ENCODE measurements at places on chromosomes 6 and 20.
A peak's percentile ranks its signal among the peaks of the same experiment; 100 is the strongest.

- no peak overlapping the region for H3K4me3 ChIP-seq
- no peak for DNase-seq
- H3K27ac ChIP-seq = no peak overlapping the region
- H3K4me1 ChIP-seq = no peaks in the 10 kb centered on the region
- no peaks in the 10 kb centered on the region for H3K27me3 ChIP-seq
Measured at GRCh38 chr6:143773506-143774150, 69.5 kb upstream of the LTV1 start.

- no peaks in the 10 kb centered on the region for H3K36me3 ChIP-seq
- H3K27ac ChIP-seq = no peak overlapping the region
- H3K4me3 ChIP-seq = no peak overlapping the region
- no peaks in the 10 kb centered on the region for H3K4me1 ChIP-seq
- no peak for DNase-seq
Measured at GRCh38 chr6:165872311-165872710, 209.3 kb upstream of the PDE10A start.

GRCh38 chr20:41248368-41249024 is 69.0 kb downstream of the ZHX3 start:
- no peaks in the 10 kb centered on the region for H3K4me1 ChIP-seq
- no peaks in the 10 kb centered on the region for H3K36me3 ChIP-seq
- H3K27ac ChIP-seq = no peak overlapping the region

GRCh38 chr6:24283043-24283985 is 74.5 kb downstream of the DCDC2 start:
- H3K36me3 ChIP-seq = no peaks in the 10 kb centered on the region
- no peak overlapping the region for H3K4me3 ChIP-seq
- H3K4me1 ChIP-seq = no peaks in the 10 kb centered on the region
- H3K27me3 ChIP-seq = no peaks in the 10 kb centered on the region

GRCh38 chr6:135329851-135330803 is 149.0 kb downstream of the MYB start:
- no peak overlapping the region for H3K4me3 ChIP-seq
- no peak overlapping the region for H3K27ac ChIP-seq
- no peaks in the 10 kb centered on the region for H3K36me3 ChIP-seq
- no peaks in the 10 kb centered on the region for H3K4me1 ChIP-seq

DNA sequence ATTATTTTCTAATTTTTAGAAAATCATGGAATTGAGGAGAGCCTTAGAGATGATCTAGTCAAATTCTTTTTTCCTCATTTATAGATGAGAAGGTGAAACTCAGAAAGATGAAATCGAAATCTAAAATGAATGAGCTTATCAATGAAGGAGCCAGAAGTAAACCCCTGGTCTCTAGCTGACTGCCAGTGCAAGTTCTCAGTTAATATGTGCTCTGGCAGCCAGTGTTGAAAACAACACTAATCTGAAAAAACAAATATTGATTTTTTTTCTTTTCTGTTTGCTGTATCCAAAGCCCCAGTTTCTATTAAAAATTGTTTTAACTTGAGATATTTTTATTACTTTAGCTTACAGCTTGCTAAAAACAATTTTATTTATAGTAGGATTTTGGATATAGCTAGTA is 21.5 kb upstream of the PBOV1 start:
- no peaks in the 10 kb centered on the region for H3K36me3 ChIP-seq
- H3K27ac ChIP-seq = no peak overlapping the region
- no peaks in the 10 kb centered on the region for H3K4me1 ChIP-seq

- H3K27ac ChIP-seq = no peak overlapping the region
- no peaks in the 10 kb centered on the region for H3K36me3 ChIP-seq
- no peaks in the 10 kb centered on the region for H3K4me1 ChIP-seq
- H3K27me3 ChIP-seq = no peaks in the 10 kb centered on the region
- H3K4me3 ChIP-seq = no peak overlapping the region
- no peak for DNase-seq
Measured at GRCh38 chr6:136952714-136953260, 30.7 kb downstream of the SLC35D3 start.

DNA sequence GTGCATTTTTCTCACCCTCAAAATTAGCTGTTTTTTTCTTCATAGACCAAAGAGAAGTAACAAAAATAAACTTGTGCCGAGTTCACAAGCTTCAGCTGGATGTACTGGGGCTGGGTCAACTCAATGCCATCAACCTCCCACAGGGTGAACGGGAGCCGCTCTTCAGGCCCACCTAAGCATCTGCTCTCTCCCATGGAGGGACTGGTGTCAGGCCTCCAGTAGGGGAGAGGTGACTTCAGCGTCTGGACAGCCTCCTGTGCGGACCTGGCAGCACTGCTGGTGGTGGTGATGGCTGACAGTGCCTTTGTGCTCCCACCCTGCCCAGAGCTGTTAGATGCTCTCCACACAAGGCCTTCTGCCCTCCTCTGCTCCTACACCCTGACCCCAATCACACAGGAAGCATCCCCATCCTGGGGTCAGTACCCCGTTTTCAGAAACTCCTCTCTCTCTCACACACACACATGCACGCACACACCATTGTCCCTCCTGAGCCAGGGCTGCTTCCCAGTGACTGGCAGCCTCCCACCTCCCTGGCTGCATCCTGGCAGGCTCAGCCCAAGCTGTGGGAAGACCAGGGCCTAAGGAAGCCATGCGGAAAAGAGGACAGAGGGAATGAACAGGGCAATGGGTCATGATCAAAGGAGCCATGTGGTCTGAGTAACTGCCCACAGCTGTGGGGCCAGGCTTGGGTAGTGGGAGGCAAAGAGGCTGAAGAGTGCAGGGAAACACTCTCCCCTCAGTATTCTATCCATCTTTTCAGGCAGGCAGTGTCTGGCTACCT is 17.7 kb downstream of the CST8 start:
- H3K36me3 ChIP-seq = no peaks in the 10 kb centered on the region
- no peak overlapping the region for H3K27ac ChIP-seq
- no peaks in the 10 kb centered on the region for H3K4me1 ChIP-seq

DNA sequence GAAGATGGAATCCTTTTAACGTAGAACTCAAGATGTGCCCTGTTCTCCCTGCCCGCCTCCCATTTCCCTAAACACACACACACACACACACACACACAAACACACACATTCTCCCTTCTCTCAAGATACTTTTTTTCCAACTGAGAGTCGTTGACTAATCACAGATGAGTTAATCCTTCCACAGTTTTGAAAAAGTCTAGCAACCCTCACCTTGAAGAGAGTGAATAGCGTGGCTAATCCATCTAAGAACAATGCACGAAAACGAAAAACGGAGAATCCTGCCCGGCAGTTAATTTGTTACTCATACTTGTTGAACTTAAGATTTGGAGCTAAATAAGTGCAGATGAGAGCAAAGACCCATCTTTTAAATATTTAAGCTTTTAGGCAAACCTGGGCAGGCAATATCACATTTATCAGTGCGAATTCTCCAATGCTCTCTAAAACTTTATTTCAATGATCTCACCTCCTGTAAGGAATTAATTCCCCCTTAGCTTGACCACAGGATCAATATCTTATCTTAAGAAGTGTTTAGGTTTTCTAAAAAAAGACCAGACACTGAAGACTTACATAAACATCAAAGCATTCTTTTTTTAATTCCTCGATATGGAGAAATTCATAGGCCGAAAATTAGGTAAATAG is 1.1 kb downstream of the AGPAT4 start:
- peak overlapping the region; percentile 55 for H3K4me3 ChIP-seq
- H3K36me3 ChIP-seq = no peaks in the 10 kb centered on the region
- H3K27ac ChIP-seq = peak overlapping the region; percentile 61
- H3K4me1 ChIP-seq = peaks cover 16% of the 10 kb centered on the region
- H3K27me3 ChIP-seq = no peaks in the 10 kb centered on the region
- DNase-seq = no peak

GRCh38 chr20:40491009-40491590 is 197.9 kb downstream of the MAFB start:
- no peaks in the 10 kb centered on the region for H3K36me3 ChIP-seq
- no peaks in the 10 kb centered on the region for H3K27me3 ChIP-seq
- DNase-seq = no peak
- H3K4me3 ChIP-seq = no peak overlapping the region
- H3K4me1 ChIP-seq = no peaks in the 10 kb centered on the region

DNA sequence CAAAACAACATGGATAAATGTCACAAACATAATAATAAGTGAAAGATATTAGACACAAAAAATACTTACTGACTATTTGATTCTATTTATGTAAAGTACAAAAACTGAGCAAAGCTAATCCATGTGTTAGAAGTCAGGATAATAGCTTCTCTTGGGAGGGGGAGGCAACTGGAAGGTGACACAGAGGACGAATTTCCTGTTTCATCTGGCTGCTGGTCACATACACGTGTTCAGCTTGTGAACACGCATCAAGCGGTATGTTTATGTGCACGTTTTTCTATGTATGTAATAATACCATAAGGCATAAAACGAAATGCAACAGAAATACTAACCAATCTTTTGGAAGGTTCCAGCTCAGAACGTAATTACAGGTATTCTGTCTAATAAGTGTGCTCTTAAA is 54.3 kb downstream of the MKKS start:
- no peak overlapping the region for H3K4me3 ChIP-seq
- no peak overlapping the region for H3K27ac ChIP-seq
- DNase-seq = no peak

- H3K4me1 ChIP-seq = no peaks in the 10 kb centered on the region
- no peak for DNase-seq
- H3K27ac ChIP-seq = no peak overlapping the region
- no peak overlapping the region for H3K4me3 ChIP-seq
Measured at GRCh38 chr6:32397252-32397920, 9.6 kb downstream of the BTNL2 start.

- no peaks in the 10 kb centered on the region for H3K4me1 ChIP-seq
- H3K36me3 ChIP-seq = no peaks in the 10 kb centered on the region
- no peak for DNase-seq
- no peak overlapping the region for H3K4me3 ChIP-seq
- no peak overlapping the region for H3K27ac ChIP-seq
- no peaks in the 10 kb centered on the region for H3K27me3 ChIP-seq
Measured at GRCh38 chr6:36863670-36864540, 10.7 kb downstream of the PPIL1 start.

DNA sequence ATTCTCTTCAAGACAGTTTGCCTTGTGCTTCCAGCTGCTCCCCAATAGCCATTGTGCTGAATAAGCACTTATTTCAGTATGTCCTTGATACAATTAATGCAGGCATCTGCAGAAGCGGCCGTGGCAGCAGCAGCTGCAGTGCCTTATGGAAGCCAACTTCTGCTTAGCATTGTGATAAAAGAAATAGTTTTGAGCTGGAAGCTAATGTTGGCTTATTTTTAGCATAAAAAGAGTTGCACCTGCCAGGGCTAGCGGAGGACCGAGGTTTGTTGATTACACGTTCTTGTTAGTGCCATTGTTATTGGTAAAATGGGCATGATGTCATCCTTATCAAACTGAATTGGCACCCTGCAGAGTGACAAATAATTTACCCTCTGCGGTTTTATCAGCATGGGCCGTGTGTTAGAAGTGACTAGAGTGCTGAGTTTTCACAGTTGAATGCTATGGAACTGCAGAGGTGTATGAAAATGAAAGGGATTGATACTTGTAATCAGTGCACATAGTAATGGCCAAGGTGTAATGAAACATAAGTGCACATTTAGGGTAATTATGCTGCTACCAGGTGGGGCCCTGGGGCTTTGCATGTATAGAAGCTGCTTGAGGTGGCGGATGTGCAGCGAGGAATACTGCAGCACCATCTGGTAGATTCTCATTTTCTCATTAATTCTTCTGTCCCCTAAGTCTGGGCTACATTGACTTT is 334.3 kb downstream of the CDKAL1 start:
- H3K4me1 ChIP-seq = no peaks in the 10 kb centered on the region
- no peaks in the 10 kb centered on the region for H3K36me3 ChIP-seq
- H3K27ac ChIP-seq = no peak overlapping the region
- no peak overlapping the region for H3K4me3 ChIP-seq
- H3K27me3 ChIP-seq = no peaks in the 10 kb centered on the region

DNA sequence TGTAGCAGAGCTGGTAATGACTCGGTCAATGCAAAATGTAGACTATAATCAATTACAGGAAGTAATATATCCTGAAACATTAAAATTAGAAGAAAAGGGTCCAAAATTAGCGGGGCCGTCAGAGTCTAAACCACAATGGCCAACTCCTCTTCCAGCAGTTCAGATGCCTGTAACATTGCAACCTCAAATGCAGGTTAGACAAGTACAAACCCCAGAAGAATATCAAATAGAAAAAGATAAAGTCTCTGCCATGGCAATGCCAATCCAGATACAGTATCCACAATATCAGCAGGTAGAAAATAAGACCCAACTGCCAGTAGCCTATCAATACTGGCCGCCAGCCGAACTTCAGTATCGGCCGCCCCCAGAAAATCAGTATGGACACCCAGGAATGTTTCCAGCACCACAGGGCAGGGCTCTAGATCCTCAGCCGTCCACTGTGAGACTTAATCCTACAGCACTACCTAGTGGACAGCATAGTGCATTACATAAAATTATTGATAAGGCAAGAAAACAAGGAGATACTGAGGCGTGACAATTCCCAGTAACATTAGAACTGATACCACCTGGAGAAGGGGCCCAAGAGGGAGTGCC is 158.4 kb downstream of the GPX5 start:
- no peaks in the 10 kb centered on the region for H3K27me3 ChIP-seq
- no peak for DNase-seq
- H3K4me1 ChIP-seq = no peaks in the 10 kb centered on the region
- no peak overlapping the region for H3K27ac ChIP-seq
- H3K4me3 ChIP-seq = no peak overlapping the region
- H3K36me3 ChIP-seq = no peaks in the 10 kb centered on the region

GRCh38 chr6:11429577-11429976 is 108.0 kb upstream of the TMEM170B start:
- no peak overlapping the region for H3K27ac ChIP-seq
- H3K27me3 ChIP-seq = no peaks in the 10 kb centered on the region
- H3K4me1 ChIP-seq = no peaks in the 10 kb centered on the region
- H3K4me3 ChIP-seq = no peak overlapping the region

All from effector memory CD4-positive, alpha-beta T cell (primary cell).